ENCODE measurements at places on chromosomes 5 and 9. TPM values are rescaled to one million over a fixed set of nuclear protein-coding genes. Genes with fewer than 3 reads are reported as not detected.

Gene DENND4C
- total RNA-seq, result 13.6 TPM

Gene SPINK7
- not detected for total RNA-seq

Gene GABRP
- total RNA-seq, result not detected

Gene ARL15
- 5.8 TPM for total RNA-seq

Gene IFNE
- not detected for total RNA-seq

DNA sequence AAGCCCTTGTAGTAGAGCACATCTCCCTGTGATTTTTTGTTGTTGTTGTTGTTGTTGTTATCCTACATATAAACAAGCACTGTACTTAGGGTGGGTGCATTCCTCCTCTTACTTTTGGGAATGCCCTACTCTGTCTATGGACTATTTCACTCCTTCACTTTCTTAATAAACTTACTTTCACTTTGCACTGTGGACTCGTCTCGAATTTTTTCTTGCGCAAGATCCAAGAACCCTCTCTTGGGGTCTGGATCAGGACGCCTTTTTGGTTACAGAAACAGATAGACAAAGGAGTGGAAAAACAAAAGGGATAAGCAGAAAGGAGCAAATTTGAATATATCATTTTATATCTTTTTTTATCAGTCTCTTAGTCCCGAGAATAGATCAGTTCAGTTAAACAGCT is 14.4 kb upstream of the PAIP1 start:
- DNase-seq, result no peak

- no peak for DNase-seq
Measured at GRCh38 chr9:72441848-72442607, 77.0 kb upstream of the ZFAND5 start.

DNA sequence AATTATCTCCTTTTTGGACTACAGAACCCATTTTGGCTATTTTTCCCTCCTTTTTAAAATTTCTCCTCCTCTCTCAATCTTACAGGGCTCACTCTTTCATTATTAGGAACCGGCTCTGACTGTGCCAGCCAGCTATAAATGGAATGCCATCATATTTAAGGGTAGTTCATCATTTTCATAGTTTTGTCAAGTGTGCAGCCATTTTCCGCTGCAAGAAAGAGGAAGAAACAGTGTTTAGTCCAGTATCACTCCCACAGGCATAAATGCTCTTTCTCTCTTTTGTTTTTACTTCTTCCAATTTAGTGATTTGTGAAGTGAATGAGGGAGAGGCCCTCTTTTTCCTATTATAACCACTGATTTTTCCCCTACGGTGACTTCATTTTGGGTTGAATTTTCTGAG is 290.0 kb downstream of the NR3C1 start:
- no peak for DNase-seq

Gene MAP1B
- 13.2 TPM for total RNA-seq

DNA sequence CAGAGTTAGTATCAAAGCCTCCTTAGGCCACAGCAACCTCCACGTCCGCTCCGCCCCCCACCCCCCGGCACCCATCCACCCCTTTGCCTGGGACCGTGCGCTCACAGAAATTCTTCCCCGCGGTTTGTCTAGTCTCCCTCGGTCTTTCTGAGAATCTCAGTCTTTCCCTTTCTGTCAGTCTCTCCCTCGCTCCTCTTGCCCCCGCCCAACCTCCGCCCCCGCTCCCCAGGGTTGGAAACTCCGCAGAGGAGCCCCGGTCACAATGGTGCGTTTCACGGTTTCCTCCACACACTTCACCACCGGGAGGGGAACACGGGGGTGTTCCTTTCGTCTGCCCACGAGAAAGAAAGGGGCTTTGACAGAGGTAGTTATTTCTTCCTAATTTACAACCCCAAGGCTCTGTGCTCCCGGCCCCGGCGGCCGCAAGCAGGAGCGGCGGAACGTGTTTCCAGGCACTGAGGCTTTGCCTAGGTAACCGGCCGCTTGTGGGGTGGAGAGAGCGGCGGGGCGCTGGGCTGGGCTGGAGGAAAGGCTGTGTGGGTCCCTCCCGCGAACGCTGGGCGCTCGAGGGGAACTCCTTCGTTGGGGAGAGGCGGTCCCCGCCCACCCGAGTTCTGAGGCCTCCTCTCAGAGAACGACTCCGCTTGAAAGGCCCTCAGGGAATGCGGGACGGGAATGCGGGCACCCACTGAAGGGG is 2.1 kb downstream of the NR4A3 start:
- peak; percentile 58 for DNase-seq

GRCh38 chr9:79215821-79216220 is 355.9 kb upstream of the TLE4 start:
- DNase-seq, result no peak

DNA sequence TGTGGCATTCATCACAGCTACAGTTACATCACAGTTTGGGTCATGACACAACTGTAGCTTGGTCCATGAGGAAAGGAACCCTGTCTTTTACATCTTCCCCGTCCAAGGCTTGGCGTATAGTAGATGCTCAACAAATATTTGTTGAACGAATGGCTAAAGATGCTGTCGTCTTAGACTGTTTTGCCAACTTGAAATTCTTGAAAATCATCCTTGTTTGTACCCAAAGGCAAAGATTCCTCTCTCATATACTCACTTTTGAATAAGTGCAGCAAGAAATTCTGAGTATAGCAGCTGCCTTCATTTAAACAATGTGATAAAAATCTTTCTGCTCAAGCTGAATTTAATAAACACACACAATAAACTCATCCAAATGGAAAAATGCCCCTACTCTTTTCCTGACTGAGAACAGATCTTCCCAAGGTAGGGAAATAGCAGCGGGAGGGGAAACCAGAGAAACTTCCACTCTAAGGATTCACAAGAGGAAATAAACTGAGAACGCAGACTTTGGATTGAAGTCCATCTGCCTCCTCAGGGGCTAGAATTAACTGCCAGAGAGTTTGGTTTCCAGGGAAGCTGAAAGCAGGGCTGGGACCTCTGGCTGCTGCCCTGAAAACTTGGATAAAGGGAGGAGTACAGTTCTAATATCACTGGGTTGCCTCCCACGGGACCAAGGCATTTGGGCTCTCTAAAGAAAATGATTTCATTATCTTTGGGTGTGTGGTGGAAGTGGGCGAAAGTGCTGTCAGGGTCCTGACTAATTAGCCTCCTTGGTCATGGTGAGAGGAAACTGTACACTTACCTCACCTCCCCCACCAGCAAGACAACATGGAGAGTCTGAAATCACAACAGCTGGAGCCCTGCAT is 99.1 kb downstream of the DPYSL3 start:
- DNase-seq, result no peak

Gene JAKMIP2
- 0.07 TPM for total RNA-seq

DNA sequence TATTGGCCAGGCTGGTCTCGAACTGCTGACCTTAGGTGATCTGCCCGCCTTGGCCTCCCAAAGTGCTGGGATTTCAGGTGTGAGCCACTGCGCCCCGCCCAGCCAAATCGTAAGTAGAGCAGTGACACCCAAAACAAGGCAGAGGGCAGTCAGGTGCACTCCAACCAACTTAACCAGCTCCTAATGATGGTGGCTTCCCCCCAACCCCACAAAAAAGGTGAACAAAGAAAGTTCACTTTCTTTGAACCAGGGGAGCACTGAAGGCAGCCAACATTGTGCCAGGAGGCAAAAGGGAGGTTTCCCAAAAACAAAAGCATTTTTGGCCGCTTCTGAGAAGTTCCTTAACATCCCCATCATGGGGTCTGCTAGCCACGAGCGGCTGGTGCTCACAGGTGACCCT is 9.6 kb downstream of the GMCL2 start:
- no peak for DNase-seq

DNA sequence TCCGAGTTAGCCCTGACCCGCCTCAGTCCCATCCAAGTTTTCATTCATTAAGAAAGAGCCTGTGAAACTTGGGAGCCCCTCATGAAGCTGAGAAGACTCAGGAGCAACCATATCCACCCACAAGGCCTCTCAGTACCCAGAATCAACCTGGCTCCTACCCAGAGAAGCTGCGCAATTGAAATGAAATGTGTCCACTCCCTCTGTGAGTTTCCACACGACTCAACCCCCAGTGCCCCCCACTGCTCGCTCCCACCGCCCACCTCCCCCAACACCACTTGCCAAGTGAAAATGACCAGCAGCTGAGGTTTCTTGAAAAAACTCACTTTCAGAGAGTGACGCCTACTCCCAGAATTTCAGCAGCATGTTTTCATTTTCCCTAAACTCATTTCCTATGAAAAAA is 104.6 kb downstream of the CDK5RAP2 start:
- peak; percentile 57 for DNase-seq

Gene MGAT1
- 68.5 TPM for total RNA-seq

- DNase-seq, result no peak
Measured at GRCh38 chr5:131774652-131775367, 22.0 kb downstream of the FNIP1 start.

DNA sequence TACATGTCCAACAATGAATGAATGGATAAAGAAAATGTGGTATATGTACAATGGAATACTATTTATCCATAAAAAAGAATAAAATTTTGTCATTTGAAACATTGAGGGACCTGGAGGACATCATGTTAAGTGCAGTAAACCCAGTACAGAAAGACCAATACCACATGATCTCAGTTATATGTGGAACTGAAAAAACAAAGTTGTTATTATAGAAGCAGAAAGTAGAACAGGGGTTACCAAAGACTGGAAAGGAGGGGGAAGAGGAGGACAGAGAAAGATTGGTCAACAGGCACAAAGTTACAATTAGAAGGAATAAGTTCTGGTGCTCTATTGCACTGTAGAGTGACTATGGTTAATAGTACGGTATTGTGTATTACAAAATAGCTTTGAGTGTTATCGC is 233.8 kb downstream of the SEMA6A start:
- no peak for DNase-seq

Measured in psoas muscle (tissue), 8 donors.